Osteocyte (in vitro differentiated cells): ENCODE measurements at places on chromosomes 2 and 18.

- no peak for DNase-seq
Measured at GRCh38 chr2:234913208-234913626, 38.6 kb upstream of the SH3BP4 start.

DNA sequence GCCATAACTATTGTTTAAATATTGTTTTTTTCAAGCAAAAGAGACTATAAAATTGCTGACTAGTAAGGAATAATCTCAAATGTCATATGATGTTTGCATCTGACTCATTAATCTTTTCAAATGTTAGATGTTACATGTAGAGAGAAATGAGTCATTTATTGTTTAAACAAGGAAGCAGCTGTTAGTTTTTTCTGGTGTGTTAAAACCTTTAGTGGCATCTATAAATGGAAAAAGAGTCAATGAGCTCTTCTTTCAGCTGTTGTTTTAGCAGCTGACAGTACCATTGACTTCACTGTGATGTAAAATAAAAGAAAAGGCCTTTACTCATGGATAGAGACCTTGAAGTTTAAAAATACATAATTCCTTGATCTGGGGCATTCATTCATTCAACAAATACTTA, 1.8 kb upstream of the KLHL41 start:
- DNase-seq, result no peak

DNA sequence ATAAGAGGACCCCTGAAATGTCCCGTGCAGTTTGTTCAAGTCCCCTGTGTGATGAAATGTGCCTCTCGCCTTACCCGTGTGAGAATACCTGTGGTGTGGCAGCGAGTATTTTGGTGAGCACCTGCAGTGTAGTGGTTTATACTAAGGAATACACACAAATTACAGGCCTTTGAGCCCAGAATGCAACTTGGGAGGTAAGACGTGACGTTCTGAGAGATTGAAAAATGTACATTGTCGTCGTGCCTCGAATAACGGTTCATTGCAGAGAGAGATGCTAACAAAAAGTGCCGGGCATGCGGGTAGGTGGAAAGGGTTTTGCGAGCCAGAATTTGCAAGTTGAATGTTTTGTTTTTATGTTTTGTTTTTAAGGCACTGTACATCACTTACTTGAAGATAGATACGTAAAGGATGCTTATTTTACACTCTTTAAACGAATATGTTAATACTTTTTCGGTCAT, 867 bp downstream of the RBBP8 start:
- no peak for DNase-seq

- DNase-seq, result no peak
Measured at GRCh38 chr2:74496997-74497776, 2.2 kb downstream of the LBX2 start.

DNA sequence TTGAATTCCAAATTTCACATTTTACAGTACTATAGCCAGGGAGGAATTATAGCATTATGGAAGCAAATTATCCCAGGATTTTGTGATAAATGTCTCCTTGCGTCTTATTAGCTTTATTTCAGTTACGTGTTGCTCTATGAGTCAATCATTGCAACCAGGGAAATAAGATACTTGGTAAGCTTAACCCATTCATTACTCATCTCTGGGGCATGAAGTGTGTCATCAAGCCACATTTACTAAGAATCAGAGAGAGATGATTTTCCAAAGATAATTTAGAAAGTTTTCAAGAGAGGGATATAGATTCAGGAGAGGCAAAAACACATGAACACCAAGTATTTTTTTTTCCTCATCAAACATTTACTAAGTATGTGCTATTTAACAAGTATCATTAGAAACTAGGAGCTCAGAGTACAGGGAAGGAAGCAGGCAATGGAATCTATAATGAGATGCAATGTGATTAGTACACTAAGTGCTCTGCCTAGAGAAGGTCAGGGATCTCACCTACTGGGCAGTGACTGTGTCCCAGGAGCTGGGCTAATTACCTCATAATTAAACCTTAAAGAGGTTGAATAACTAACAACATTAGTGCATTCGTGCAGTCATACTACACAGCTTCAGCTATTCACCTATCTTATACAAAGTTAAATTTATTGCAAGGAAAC, 217.8 kb upstream of the NXPH2 start:
- DNase-seq, result no peak

GRCh38 chr2:239283961-239284795, 116.6 kb downstream of the HDAC4 start:
- DNase-seq, result no peak

GRCh38 chr2:239278941-239279365, 121.9 kb downstream of the HDAC4 start:
- DNase-seq, result no peak

GRCh38 chr2:62215306-62216064, 19.6 kb downstream of the B3GNT2 start:
- DNase-seq, result no peak

GRCh38 chr18:8741532-8741931, 36.2 kb downstream of the MTCL1 start:
- no peak for DNase-seq

DNA sequence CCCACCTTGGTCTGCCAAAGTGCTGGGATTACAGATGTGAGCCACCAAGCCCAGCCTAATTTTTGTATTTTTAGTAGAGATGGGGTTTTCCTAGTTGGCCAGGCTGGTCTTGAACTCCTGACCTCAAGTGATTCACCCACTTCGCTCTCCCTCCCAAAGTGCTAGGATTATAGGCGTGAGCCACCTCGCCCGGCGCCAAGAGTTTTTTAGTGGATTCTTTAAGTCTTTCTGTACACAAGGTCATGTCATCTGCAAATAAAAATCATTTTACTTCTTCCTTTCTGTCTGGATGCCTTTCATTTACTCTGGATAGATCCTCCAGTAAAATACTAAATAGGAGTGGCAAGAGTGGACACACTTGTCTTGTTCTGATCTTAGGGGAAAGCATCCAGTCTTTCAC, 61.7 kb downstream of the KCMF1 start:
- no peak for DNase-seq

DNA sequence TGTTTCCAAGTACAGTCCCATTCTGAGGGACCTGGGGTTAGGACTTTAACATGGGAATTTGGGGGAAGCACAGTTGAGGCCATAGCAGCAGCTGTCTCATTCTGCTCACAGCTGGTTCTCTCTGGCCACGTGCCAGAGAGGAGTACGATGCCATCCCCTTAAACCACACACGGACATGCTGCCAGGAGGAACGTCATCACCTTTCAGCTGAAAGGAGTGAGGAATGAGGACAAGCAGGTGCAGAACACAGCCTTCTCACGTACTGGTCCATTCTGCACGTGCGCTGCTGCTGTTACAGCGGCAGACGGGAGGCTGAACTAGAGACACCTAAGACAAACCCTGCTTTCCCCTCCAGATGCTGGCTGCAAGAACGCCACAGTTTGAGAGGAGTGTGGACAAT, 33.5 kb downstream of the ODC1 start:
- no peak for DNase-seq

- DNase-seq, result no peak
Measured at GRCh38 chr2:195730912-195731311, 73.9 kb downstream of the SLC39A10 start.

GRCh38 chr2:42350434-42351063, 10.5 kb downstream of the COX7A2L start:
- no peak for DNase-seq

- DNase-seq, result no peak
Measured at GRCh38 chr2:120797421-120798221, 62.0 kb downstream of the GLI2 start.

GRCh38 chr2:2649109-2650072, 318.3 kb upstream of the MYT1L start:
- DNase-seq, result peak; percentile 81
